ENCODE measurements at places on chromosomes 11 and 22.

- no peak for DNase-seq
These were observed 913.8 kb upstream of the CHORDC1 start for GRCh38 chr11:91136631-91137030.

DNA sequence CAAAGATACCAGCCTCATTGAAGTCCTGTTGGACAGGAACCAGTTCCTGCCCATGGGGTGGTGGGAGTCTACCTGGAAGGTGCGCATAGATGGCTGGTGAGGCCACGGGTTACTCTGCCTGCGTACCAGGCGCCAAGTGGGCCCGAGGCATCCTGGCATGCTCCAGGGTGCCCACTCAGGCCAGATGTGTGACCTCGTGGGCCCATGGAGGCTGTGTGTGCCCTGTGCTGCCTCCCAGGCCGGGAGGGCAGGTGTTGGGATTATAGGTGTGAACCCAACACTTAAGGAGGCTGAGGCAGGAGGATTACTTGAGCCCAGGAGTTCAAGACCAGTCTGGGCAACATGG, 23.1 kb downstream of the TANGO2 start:
- no peak for DNase-seq

DNA sequence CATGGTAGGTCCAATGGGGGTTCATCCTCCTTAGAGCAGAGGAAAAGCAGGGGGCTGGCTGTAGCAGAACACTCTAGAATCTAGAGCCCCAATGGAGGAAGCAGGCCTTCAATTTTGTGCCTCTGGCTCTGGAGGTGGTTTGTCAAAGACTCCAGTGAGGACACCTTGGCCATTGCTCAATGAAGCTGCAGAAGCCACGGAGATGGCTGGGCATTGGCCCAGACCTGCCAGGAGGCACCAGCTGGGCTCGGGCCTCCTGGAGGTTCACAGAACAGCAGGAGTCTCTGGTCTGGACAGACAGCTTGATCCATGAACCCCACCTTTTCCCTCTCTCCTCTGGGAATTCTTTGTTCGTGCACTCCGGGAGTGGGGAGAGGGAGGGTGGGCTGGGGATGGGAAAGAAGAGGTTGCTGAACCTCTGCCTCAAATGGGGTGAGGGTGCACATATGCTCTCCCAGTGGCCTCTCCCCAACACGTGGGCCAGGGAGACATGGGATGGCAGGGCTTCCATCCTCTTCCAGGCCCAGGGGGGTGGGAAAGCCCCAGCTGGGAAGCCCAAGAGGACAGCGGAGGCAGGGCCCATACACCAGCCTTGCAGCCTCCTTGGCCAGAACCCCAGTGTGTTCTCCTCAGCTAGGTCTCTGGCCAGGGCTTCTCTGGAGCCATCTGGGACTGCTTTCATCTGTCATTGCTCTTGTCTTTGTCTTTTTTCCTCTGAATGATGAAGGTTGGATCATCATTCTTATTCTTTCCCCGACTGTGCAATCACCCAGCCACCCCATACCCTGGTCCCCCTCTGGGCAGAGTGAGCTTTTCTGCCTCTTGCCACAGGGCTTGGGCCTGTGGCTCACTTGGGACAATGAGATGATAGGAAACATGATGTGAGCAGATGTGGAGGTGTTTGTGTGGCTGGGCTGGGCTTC, 1019.4 kb downstream of the BRD1 start:
- no peak for DNase-seq

DNA sequence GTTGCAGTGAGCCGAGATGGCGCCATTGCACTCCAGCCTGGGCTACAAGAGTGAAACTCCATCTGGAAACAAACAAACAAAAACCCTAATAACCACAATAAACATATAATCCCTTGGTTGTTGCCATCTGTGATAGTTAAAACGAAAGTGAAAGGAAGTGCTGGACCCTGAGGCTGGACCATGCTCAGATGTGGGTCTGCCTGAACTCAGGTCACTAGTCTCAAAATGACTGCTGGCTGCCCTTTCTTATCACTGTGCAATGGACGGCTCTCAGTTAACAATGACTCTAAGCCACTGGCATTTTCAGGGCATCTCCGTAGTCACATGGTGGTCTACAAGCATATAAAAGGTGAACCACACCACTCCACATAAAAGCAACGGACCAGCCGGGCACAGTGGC, 48.2 kb upstream of the FTH1 start:
- DNase-seq: no peak

DNA sequence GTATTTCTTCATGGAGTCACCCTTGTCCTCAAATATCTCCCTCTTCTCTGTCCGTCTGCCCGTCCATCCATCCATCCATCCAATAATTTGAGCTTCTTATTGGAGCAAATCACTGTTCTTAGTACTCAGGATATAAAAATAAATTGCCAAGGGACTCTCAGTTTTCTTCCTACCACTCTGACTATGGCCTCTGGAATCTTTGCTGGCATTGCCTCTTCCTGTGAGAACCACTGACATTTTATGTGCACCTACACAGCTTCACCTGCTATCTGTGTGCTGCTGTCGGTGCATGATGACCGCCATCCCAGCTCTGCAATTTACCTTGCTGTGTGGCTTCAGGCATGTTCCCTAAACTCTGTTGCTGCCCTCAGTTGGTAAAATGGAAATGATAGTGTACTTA, 37.9 kb downstream of the TEAD1 start:
- no peak for DNase-seq

- no peak for DNase-seq
These were observed 33.8 kb downstream of the RAB30 start for GRCh38 chr11:83037877-83038276.

DNA sequence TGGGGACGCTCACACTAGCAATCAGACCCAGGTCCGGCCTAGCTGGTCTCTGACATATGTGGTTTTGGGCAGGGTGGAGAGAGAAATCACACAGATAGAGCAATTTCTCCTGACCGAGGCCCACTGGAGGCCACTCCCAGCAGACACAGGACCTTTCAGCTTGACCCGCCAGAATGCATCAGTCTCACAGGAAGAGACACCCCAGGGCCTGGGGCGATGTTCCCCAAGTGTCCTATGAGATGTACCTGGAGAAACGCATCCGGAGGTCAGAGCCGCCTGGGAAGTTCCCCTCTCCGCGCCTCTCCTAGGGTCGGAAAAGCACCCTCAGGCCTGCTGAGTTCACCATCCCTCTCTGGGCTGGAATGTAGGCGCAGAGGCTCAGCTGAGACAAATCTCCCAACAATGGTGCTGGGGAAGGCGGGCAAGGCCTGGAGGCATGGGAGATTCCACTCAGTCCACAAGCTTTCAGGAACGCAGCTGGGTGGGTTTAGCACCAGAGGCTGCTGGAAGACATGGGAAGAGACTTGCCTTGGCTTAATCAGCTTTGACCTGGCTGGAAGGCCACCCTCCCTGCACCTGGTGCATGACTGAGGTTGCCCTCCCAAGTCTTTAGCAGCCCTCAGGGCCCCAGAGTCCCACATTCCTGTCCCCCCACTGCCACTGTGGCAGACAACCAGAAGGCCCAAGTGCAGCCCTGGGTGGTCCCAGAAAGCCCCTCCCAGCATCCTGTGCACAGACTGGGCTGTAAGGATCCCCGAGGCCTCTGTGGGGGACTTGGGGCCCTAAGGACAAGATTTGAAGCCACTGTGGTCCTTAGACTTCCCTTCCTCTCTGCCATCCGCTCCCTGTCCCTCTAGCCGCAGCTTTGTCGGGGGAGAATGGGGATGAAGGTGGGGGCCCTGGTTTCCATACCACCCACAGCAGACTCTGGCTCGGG, 57.5 kb downstream of the RTL6 start:
- DNase-seq: no peak

DNA sequence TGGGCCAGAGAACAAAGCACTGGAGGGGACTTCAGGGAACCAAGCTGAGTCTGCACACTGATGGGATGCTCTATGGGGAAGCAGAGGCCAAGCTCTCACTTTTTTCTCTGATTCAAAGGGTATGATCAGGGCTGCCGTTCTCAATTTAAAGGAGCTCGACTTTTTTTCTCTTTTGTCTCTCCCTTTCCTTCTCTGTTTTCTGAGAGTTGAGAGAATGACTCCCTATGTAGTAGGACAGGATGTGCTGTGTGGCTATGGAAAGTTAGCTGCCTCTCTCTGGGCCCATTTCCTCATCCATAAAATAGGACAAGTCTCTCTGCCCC, 7.9 kb downstream of the ADORA2A start:
- DNase-seq: no peak

- DNase-seq: no peak
These were observed 8.1 kb downstream of the TSSC4 start for GRCh38 chr11:2408671-2409070.

- DNase-seq: no peak
These were observed 9.6 kb downstream of the FAM181B start for GRCh38 chr11:82724026-82724425.

GRCh38 chr11:17778956-17779860, 44.6 kb downstream of the KCNC1 start:
- no peak for DNase-seq

DNA sequence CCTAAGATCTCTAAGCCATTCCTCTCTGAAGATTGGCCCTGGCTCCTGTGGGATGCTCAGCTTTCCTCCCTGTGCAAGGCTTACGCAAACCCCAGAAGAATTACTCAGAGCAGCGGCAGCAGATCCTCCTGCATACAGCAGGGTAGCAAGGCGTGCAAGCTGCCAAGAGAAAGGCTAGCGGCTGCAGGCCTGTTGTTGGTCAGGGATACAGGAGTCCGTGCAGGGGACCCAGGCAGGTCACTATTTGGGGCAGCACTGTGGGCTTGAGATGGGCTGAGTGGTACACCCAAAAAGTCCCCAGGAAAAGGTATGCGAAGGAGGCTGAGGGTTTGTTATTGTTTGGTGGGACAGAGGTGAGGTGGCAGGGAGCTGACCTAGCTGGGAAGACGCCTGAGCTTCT, 1.5 kb downstream of the GLB1L2 start:
- DNase-seq: no peak

DNA sequence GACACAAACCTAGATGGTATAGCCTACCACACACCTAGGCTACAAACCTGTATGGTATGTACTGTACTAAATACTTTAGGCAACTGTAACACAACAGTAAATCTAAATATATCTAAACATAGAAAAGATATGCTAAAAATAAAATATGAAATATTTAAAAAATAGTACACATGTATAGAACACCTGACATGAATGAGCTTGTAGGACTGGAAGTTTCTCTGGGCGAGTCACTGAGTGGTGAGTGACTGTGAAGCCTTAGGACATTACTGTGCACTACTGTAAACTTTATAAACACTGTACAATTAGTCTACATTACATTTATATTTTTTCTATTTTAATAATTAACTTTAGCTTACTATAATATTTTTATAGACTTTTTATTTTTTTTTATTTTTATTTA, 1301.3 kb downstream of the FAM181B start:
- DNase-seq: no peak

DNA sequence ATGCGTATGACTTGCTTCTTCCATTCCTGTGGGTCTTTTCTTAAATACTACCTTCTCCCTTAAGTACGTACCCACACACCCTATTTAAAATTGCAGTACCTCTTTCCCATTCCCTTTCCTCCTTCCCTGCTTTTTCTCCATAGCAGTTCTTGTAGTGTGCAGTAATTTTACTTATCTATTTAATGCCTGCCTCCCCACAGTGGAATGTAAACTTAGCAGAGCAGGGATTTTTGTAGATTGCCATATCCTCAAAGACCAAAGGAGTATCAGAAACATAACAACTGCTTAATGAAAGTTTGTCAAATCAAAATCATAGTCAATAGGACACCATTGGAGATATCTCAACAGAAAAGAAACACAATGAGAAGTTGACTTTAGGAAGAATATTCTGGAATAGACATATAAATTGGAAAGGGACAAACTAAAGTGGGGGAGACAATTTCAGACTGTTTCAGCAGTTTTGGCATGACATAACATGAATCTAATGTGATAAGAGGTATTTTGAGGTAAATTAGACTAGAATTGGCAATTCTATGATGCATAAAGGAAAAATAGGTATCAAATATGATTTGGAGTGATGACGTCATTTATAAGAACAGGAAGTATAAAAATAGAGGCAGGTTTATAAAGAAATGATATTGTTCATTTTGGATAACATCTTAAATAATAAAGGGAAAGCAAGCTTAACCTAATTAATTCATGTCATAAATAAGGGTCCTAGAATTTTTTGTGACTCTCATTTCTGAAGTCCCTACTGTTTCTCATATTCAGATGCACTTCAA, 188.4 kb downstream of the SOX6 start:
- DNase-seq: no peak

- no peak for DNase-seq
These were observed 2.0 kb downstream of the FAM83F start for GRCh38 chr22:39996732-39997131.

- DNase-seq: no peak
These were observed 30.0 kb upstream of the SEZ6L start for GRCh38 chr22:26139310-26139709.

- DNase-seq: no peak
These were observed 20.9 kb downstream of the MICALL1 start for GRCh38 chr22:37926771-37927636.

GRCh38 chr11:22177186-22177585, 15.7 kb upstream of the ANO5 start:
- DNase-seq: no peak

- no peak for DNase-seq
These were observed 380.0 kb upstream of the NARS2 start for GRCh38 chr11:78954696-78955095.

DNA sequence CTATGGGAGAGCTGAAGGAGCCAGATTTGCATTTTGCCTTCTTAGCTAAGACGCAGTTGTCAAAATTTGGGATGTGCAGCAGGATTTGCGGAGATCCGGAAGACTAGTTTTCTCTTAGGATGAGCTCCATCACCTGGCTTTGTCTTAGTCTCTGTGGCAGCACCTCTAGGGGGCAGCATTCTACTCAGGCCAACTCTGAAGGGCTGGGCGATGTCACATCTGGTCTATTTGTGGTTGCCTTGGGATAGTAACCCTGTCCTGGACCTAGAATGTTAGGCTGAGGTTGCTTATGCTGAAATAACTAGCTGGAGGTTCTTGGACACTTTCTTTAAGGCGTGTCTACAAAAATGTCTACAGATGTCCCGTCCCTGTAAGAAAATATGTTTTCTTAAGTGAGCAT, 116.2 kb downstream of the FAT3 start:
- DNase-seq: no peak

GRCh38 chr11:9057888-9058287, 33.5 kb downstream of the SCUBE2 start:
- no peak for DNase-seq

DNA sequence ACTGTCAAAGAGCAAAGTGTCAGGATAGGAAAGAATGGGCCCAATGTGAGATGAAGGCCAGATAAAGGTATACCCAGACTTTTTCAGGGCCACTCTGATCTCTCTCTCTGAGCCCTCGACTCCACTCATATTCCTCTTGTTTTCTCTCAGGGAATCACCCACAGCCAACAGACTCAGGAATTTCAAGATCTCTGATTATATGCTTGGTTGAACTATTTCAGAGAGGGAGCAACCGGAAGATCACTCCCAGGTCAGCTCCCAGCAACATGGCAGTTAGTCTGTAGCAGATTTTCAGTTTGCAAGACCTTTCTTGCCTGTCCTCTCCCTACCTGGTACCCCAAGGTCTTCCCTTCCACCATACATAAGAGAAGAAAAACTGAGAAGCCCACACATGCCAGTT, 102.5 kb downstream of the C11orf58 start:
- DNase-seq: no peak

GRCh38 chr11:134044514-134045284, 24.2 kb upstream of the JAM3 start:
- DNase-seq: no peak

All from suppressor macrophage (primary cell).